ENCODE measurements at places on chromosomes 2 and 18. TPM values are rescaled to one million over a fixed set of nuclear protein-coding genes. Genes with fewer than 3 reads are reported as not detected.
A peak's percentile ranks its signal among the peaks of the same experiment; 100 is the strongest.

- no peak for DNase-seq
- no peak overlapping the region for H3K4me3 ChIP-seq
- H3K4me1 ChIP-seq: no peaks in the 10 kb centered on the region
- no peaks in the 10 kb centered on the region for H3K27me3 ChIP-seq
- H3K36me3 ChIP-seq: no peaks in the 10 kb centered on the region
Observed at GRCh38 chr18:9574473-9575115, 39.8 kb downstream of the PPP4R1 start.

DNA sequence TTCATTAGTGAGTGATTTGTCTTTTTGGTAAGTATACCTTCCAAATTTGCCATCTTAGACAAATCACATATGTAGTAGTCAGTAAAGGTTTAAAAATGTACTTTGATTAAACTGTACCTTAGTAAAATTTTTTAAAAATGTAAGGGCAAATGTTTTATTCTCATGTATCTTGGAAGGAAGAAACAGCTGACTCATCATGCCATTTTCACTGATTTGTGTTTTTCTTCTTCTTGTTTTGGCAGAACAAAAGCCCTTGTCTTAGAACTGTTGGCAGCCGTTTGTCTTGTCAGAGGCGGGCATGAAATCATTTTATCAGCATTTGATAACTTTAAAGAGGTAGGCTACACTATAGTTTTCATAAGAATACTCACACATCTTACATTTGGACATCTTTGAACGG, 136.5 kb downstream of the PRPF40A start:
- no peaks in the 10 kb centered on the region for H3K27me3 ChIP-seq
- H3K4me1 ChIP-seq: no peaks in the 10 kb centered on the region
- no peaks in the 10 kb centered on the region for H3K36me3 ChIP-seq
- no peak overlapping the region for H3K4me3 ChIP-seq
- no peak for DNase-seq

DNA sequence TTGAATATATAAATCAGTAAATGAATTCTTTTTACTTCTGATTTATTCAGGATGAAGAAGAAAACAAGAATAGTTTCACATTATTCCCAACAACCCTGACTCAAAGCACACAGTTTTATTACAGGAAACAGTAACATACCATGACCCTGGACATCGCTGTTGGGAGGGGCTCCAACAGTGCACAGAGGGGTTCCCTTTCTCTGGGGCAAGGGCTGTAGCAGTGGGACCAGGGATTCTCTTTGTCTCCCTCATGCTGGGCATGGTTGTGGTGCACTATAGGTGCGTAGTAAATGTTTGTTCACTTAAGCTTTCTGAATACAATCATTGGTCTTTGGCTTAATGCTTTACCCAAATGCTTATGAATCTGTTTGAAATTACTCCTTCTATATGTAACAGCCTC, 189.4 kb downstream of the BCL2 start:
- no peaks in the 10 kb centered on the region for H3K36me3 ChIP-seq
- no peak overlapping the region for H3K27ac ChIP-seq
- no peak for DNase-seq
- H3K27me3 ChIP-seq: no peaks in the 10 kb centered on the region
- peaks cover 13% of the 10 kb centered on the region for H3K4me1 ChIP-seq
- H3K4me3 ChIP-seq: no peak overlapping the region

- DNase-seq: no peak
- H3K27me3 ChIP-seq: no peaks in the 10 kb centered on the region
- H3K27ac ChIP-seq: no peak overlapping the region
Observed at GRCh38 chr2:221810245-221810644, 238.1 kb upstream of the EPHA4 start.

- no peaks in the 10 kb centered on the region for H3K27me3 ChIP-seq
- no peaks in the 10 kb centered on the region for H3K36me3 ChIP-seq
- H3K4me1 ChIP-seq: no peaks in the 10 kb centered on the region
- no peak for DNase-seq
Observed at GRCh38 chr2:226983895-226984749, 148.3 kb downstream of the RHBDD1 start.

DNA sequence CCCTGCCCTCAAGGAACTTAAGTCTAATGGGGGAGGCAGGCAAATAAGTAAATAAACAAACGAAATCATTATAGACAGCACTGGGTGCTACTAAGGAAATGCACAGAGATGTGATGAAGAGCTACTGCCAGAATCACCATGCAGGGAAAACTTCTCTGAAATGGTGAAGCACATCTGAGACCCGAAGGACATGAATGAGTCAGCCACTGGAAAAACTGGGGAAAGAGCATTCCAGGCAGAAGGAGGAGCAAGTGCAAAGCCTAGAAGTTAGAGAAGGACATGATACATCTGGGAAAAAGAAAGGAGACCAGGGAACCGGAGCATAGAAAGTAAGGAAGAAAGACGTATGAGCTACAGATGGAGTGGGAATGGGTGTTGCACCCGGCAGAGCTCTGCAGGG, 56.8 kb downstream of the TGFA start:
- no peaks in the 10 kb centered on the region for H3K4me1 ChIP-seq
- H3K27ac ChIP-seq: no peak overlapping the region
- H3K27me3 ChIP-seq: no peaks in the 10 kb centered on the region
- H3K4me3 ChIP-seq: no peak overlapping the region

DNA sequence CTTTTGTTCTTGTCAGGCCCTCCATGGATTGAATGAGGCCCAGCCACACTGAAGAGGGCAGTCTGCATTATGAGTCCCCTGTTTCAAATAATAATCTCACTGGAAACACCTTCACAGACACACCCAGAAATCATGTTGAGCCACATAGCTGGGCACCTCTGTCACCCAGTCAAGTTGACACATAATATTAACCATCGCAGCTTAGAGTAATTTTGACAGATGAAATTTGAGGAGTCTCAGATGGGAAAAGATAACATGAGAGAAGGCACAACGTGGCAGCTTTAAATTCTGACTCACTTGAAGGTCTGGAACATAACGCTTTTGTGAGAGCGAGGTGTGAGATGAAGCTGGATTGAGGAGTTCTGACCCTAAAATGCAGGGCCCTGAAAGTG, 70.9 kb upstream of the TMEM87B start:
- no peak for DNase-seq
- peaks cover 6% of the 10 kb centered on the region for H3K4me1 ChIP-seq
- no peak overlapping the region for H3K4me3 ChIP-seq
- no peak overlapping the region for H3K27ac ChIP-seq
- H3K36me3 ChIP-seq: no peaks in the 10 kb centered on the region

DNA sequence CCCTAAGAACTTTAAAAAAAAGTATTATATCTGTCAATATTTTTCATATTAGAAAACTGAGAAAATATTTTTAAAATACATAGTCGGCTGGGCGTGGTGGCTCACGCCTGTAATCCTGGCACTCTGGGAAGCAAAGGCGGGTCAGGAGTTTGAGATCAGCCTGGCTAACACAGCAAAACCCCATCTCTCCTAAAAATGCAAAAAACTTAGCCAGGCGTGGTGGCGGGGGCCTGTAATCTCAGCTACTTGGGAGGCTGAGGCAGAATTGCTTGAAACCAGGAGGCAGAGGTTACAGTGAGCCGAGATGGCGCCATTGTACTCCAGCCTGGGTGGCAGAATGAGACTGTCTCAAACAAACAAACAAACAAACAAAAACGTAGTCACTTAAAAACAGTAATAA, 5.1 kb upstream of the KCMF1 start:
- no peak overlapping the region for H3K4me3 ChIP-seq
- H3K4me1 ChIP-seq: no peaks in the 10 kb centered on the region
- H3K27ac ChIP-seq: no peak overlapping the region
- no peaks in the 10 kb centered on the region for H3K27me3 ChIP-seq
- no peak for DNase-seq
- H3K36me3 ChIP-seq: no peaks in the 10 kb centered on the region

DNA sequence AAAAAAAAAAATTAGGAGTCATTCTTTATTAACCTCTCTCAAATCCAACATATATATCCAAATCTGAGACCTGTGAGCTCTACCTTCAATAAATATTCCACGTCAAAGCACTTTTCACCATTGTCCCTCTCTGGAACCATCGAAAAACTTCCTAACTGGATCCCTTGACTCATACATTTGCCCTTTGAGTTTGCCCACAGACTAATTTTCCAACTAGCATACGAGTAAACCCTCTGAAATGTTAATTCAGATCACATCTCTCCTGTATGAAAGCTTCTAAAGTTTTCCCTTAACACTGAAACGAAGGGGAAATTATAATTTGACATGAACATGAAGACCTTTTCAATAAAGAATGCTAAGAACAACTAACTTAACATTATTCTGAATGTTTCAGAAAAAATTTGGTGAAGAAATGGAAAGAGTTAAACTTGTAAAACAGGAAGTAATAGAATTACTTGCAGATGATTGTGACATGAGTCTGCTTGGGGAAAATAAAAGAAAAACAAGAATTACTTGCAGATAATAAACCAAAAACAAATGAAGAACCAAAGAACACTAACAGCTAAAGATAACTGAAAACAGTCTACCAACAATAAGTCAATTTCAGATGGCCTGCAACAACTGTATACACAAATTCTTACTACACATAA, 110.6 kb downstream of the C2orf74 start:
- no peak for DNase-seq
- H3K4me3 ChIP-seq: no peak overlapping the region
- H3K27me3 ChIP-seq: no peaks in the 10 kb centered on the region
- H3K36me3 ChIP-seq: no peaks in the 10 kb centered on the region

GRCh38 chr2:238573065-238573778, 146.5 kb downstream of the ASB1 start:
- no peaks in the 10 kb centered on the region for H3K4me1 ChIP-seq
- H3K27me3 ChIP-seq: no peaks in the 10 kb centered on the region
- H3K27ac ChIP-seq: no peak overlapping the region
- H3K36me3 ChIP-seq: no peaks in the 10 kb centered on the region

- H3K4me1 ChIP-seq: peaks cover 10% of the 10 kb centered on the region
- peak; percentile 25 for DNase-seq
- no peak overlapping the region for H3K27ac ChIP-seq
- H3K36me3 ChIP-seq: no peaks in the 10 kb centered on the region
- H3K4me3 ChIP-seq: no peak overlapping the region
- no peaks in the 10 kb centered on the region for H3K27me3 ChIP-seq
Observed at GRCh38 chr2:37350034-37350433, 5.6 kb downstream of the QPCT start.

DNA sequence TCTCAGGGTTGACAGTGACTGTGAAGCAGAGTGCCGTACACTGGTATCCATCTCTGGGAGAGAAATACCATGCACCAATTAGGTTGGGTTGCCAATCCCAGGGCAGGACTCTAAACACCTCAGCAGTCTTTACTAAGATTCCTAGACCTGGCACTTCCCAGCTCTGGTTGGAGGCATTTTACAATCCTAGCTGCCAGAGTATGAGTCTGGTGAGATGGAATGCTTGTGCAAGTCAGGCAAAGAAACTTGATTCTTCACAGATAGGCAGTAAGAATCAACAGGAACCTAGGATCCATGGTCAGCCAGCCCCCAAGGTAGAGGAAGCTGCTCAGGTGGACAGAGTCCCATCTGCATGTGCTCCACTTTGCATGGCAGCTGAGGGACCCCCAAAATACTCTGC, 6.0 kb upstream of the UGT1A5 start:
- no peak for DNase-seq
- no peaks in the 10 kb centered on the region for H3K27me3 ChIP-seq
- H3K36me3 ChIP-seq: no peaks in the 10 kb centered on the region
- no peak overlapping the region for H3K27ac ChIP-seq
- H3K4me3 ChIP-seq: no peak overlapping the region
- H3K4me1 ChIP-seq: no peaks in the 10 kb centered on the region

FBXO41 gene
- 2.5 TPM for total RNA-seq

TMEM37 gene
- total RNA-seq: 24.3 TPM

GRHL1 gene
- 1.9 TPM for total RNA-seq

SPC25 gene
- 5.2 TPM for total RNA-seq

PCARE gene
- not detected for total RNA-seq
